T-cell (primary cell): ENCODE measurements at places on chromosomes 3 and 15.
A peak's percentile ranks its signal among the peaks of the same experiment; 100 is the strongest.

DNA sequence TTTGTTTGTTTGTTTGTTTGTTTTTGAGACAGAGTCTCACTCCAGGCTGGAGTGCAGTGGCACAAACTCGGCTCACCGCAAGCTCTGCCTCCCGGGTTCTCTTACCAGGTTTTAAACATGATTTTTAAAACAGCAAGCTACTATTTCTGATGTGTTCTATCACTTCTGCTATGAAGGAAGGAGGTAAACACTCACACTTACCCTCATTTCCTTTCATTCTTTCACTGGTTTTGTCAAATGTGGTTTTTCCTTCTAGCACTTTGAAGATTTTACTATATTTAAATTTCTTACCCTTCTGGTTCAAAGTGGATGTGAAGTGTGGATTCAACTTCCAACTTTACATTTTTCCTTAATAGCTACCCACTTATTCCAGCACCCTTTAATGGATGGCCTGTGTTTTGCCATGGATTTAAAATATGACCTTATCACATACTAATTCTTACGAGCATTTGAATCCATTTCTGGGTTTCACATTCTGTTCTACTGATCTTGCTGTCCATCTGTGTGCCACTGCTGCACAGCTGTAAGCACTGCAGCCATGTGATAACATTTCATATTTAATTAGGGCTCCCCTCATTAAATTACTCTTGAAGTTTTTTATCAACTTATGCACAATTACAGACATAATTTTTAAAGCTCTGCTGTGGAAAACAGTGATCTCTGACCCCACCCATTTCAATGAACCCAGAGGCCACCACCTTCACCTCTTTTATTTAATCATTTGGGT is 42.3 kb downstream of the TXNRD3 start:
- H3K36me3 ChIP-seq, result peaks cover 4% of the 10 kb centered on the region
- no peak overlapping the region for H3K27ac ChIP-seq
- no peak overlapping the region for H3K4me3 ChIP-seq
- no peaks in the 10 kb centered on the region for H3K27me3 ChIP-seq
- DNase-seq, result no peak

- H3K27me3 ChIP-seq, result no peaks in the 10 kb centered on the region
- H3K4me1 ChIP-seq, result no peaks in the 10 kb centered on the region
- H3K36me3 ChIP-seq, result no peaks in the 10 kb centered on the region
- H3K4me3 ChIP-seq, result no peak overlapping the region
- no peak for DNase-seq
- no peak overlapping the region for H3K27ac ChIP-seq
These were observed 155.6 kb downstream of the SEMA6D start for GRCh38 chr15:47872869-47873432.

GRCh38 chr3:184157206-184157605 is 2.0 kb downstream of the DVL3 start:
- DNase-seq, result no peak
- no peaks in the 10 kb centered on the region for H3K36me3 ChIP-seq
- no peaks in the 10 kb centered on the region for H3K27me3 ChIP-seq
- no peak overlapping the region for H3K4me3 ChIP-seq

- peak overlapping the region; percentile 60 for H3K4me3 ChIP-seq
- peaks cover 6% of the 10 kb centered on the region for H3K4me1 ChIP-seq
- H3K36me3 ChIP-seq, result peaks cover under 1% of the 10 kb centered on the region
These were observed 593 bp upstream of the RSL24D1 start for GRCh38 chr15:55197362-55197705.

DNA sequence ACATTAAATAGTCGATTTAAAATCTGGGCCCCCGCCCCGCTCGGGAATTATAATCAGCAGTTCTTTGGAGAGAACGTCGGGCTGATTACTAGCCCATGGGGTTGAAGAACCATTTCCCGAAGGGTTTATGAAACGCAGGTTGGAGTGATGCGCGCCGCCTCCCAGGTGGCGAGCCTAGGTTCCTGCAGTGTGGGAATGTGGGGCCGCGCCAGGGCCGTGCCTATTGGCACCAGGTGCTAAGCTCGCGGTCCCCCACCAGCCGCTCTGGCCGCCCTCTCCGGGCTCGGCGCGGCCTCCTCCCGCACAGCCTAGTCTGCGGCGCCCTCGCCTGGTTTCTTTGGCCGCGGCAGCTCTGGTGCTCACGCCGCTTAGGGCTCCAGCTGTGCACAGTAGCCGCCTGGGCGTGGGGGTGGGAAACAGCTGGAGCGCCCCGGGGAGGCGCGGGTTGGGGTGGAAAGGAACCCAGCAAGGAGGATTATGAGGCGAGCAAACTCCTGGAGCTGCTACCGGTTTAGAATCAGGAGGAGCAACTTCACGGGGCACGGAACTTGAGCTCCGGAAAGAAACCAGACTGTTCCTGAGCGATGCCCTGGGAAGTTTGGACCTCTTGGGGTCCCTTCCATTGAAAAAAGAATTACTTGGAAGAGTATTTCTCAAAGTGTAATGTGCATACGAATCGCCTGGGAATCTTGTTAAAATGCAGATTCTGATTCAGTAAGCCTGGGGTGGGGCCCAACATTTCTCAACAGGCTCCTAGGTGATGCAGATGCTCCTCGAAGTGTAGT is 5.6 kb upstream of the MECOM start:
- H3K27ac ChIP-seq, result no peak overlapping the region
- H3K4me1 ChIP-seq, result peaks cover 15% of the 10 kb centered on the region
- H3K36me3 ChIP-seq, result no peaks in the 10 kb centered on the region

DNA sequence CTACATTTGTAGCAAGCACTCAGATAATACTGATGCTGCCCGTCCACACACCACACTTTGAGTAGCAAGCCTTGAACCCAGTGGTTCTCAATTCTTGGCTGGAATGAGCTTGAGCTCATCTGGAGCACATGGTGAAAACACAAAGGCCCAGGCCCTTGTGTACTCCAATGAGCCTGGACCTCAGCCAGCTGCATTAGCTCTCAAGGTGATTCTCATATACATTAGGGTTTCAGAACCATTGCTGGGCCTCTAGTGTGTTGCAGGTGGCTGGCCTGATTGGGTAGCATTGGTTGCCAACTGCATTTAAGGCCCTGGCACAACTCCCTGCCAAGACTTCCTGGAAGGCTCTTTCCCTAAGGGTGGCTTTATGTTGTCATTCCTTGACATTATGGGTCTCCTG is 23.4 kb upstream of the ZFAND6 start:
- no peaks in the 10 kb centered on the region for H3K27me3 ChIP-seq
- H3K36me3 ChIP-seq, result no peaks in the 10 kb centered on the region
- H3K4me3 ChIP-seq, result no peak overlapping the region
- peaks cover 6% of the 10 kb centered on the region for H3K4me1 ChIP-seq
- H3K27ac ChIP-seq, result no peak overlapping the region

DNA sequence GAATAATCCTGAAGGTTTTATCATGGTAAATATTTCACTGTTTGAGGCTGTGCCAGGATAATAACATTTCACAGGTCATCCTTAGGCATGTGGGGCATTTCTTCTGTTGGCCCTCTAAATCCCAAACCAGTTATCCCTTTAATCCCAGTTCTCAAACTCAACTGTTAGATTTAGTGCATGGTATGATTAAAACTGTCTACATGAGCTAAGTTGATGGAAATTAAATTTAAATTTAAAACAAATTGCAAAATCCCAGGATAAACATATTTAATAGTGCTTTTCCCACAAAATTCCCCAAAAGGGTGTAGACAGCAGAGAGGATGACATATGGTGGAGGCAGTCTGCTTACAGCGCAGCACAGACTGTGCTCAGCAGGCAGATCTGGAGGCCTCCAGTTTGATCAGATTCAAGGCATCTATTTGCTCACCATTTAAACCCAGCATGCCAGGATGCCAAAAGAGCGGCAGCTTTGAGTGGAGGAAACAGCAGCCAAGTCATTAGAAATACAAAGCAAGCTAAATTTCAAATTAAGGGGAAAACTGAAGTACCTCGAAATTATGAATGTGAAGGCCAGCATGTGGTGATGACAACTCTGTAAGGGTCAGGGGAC is 325.8 kb downstream of the KCNH8 start:
- no peaks in the 10 kb centered on the region for H3K36me3 ChIP-seq
- H3K4me1 ChIP-seq, result no peaks in the 10 kb centered on the region
- H3K4me3 ChIP-seq, result no peak overlapping the region

GRCh38 chr3:28746990-28747389 is 398.4 kb upstream of the AZI2 start:
- no peaks in the 10 kb centered on the region for H3K27me3 ChIP-seq
- no peak overlapping the region for H3K4me3 ChIP-seq
- DNase-seq, result no peak
